Sciatic nerve (tissue), 2 donors: ENCODE measurements at places on chromosomes 6 and 20.

DNA sequence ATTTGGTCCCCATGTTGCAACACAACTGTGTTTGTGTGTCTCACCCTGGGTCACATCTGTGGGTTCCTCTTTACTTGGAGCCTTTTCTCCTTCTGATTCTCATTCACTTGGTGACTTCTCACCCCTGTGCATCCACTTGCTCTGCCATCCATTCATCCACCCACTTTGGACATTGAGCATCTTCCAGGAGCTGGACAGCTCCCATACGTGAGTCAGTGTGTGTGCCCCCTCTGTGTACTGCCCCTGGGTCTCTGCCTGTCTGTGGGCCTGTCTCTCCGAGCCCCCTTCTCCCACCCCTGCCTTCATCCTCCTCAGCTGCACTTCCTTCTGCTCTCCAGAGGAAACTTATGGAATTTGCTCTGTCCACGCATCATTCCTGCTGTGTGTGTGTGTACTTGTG lies 67.8 kb upstream of the NNAT start:
- no peak for DNase-seq

DNA sequence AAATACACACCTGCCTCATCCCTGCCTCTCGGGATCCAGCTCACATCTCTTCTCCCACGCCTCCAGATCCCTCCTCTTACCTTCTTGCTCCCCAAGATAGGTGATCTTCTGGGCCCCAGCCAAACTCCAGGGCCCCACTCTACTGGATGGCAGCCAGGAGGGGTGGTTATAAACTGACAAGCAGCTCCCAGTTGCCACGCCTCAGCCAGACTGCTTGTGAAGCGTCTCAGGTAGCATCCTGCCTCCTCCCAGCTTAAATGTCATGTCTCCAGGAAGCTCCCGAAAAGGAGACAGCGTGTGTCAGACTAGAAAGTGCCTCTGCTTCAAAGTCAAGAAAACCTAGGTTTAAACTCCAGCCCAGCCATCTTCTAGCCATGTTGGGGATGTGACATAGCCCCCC lies 114.1 kb downstream of the LRFN2 start:
- DNase-seq = no peak

GRCh38 chr6:57173886-57174510 lies 1.9 kb downstream of the BAG2 start:
- no peak for DNase-seq

DNA sequence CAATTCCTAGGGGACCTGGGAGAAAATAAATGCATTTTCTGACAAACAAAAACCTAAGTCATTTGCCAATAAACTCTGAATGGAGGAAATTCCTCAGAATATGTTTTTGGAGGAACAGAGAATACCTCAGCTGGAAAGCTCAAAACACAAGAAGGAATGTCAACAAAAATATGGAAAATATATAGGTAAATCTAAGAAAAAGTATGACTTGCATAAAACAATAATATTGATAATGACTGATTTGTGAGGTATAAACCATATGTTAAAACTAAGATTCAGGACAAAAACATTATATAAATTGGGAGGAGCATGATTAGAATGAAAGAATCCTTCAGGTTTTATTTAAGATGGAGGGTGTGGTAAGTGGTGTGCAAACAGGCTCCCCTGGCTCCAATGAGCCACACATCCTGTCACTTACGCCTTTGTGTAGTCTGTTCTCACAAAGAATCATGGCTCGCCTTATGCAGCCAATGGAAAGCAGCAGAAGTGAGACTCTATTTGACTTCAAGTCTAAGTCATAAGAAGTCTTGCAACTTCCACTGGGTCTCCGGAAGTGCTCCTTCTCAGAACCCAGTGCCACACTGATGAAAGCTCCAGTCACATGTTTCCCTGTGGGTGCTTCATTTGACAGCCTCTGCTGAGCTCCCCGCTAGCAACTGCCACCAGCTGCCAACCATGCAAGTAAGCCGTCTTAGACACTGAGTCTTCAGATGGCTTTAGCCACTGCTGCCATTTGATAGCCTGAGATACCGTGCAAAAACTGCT lies 8.1 kb downstream of the CFAP61 start:
- no peak for DNase-seq

DNA sequence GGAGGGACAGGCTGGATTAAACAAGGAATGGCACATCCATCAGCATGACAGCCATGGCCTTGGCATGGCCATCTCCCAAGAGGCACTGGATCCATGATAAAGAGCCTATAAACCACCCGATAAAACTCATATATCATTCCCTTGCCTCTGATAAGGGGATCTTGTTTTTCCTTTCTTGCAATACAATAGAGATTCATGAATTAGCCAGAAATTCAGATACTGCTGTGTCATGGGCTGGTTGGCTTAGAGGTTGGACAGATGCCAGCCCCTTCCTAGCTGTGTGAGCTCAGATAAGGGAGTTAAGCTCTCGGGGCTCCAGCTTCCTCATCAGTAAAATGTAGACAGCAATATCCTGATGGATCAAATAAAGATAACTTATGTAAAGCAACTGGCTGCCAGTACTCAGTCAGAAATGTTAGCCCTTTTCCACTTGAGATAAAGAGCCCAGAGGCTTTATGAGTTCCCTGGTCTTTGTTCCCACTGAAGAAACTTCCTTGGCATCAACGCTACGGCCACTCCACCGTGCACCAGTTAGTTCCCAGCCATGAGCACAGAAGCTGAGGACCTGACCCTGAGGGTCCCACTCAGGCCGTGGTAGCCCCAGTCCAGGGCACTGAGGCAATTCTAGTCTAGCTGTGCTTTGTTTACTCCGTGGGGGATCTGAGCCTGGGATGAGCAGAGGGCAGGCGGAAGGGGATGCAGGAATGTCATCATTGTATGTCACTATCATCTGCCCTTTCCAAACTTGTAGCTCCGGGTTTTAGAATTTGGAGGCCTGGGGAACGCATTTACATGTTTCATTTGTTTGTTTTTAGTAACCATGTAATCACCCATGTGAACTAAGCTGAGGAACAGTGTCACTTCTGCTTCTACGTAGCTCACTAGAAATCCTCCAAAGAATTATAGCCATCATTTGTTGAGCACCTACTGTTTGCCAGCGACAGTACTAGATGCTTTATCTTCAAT lies 67.2 kb upstream of the TBC1D7 start:
- peak; percentile 78 for DNase-seq

- DNase-seq = no peak
Observed at GRCh38 chr6:21352131-21352530, 241.4 kb upstream of the SOX4 start.

DNA sequence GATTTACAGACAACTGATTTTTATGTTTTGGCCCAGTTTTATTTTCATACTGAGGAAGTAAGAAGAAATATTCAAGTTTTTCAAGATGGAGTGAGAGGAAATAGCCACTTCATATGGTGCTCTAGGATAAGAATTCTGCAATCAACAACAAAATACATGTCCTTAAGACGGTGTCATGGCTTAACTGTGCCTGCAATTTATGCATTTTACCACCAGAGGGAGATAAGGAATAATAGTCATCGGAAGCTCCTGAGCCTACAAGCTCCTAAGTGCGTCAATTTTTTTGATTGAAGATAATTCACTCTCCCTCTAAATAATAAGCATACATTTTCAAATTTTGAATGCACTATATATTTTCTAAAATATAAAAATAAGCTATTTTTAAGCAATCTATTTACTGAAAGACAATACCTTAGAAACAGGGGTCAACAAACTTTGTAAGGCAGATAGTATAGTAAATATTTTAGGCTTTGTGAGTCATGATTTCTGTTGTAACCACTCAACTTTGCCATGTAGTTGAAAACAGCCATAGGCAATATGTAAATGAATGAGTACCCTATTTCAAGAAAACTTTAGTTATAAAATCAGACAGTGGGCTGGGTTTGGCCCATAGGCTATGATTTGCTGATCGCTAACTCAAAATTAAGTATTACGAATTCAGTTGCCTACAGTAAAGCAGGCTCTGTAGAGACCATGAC lies 230.9 kb upstream of the DTNBP1 start:
- DNase-seq = no peak

DNA sequence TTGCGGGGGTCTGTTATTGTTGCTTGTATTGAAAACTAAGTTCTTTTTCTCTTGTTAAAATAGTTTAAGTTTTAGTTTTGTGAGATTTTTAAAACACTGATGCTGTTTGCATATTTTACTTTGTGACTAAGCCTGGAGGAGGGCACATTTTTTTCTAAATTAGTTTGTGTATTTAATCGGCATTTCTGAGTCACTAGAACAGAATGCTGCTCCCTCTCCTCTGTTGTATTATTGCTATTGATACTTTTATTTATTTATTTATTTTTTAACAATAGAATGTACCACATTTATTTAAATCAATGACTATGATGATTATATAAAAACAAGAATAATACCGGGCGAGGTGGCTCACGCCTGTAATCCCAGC lies 5.1 kb upstream of the FAM50B start:
- DNase-seq = no peak

DNA sequence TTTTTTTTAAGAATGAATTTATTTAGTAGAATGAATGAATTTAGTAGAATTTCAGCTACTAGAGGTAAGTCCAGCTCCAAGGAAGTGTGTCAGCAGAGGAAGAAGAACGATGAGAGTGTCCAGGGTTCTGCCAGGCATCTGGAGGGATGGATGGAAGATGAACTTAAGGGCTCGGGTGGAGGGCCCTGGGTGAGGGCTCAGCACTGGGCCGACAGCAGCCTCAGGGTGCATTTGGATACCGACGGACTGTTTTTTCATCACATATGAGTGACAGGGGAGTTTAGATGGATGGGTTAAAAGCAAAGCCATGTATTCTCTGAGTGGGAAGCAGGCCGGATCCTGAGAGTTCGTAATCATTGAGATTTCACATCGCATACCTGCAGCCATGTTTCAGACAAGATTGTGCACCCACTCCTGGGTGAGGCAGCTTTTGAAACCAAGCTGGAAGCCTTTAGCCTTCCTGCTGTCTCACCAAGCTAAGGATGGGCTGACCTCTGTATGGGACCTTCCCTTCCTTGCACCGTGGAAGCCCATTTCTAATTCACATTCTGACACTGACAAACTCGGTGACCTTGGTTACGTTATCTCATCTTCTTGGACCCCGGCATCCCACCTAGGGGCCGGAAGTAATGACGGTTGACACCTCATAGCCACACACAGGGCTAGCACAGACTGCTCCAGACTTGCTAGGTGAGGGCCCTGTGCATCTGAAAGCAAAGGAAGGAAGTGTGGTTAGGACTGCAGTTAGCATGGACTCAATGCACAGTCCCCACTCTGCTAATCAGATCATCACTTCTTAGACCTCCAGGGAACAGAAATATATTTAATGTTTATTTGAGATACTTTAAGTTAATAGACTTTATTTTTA lies 228.5 kb downstream of the SLC24A3 start:
- no peak for DNase-seq

DNA sequence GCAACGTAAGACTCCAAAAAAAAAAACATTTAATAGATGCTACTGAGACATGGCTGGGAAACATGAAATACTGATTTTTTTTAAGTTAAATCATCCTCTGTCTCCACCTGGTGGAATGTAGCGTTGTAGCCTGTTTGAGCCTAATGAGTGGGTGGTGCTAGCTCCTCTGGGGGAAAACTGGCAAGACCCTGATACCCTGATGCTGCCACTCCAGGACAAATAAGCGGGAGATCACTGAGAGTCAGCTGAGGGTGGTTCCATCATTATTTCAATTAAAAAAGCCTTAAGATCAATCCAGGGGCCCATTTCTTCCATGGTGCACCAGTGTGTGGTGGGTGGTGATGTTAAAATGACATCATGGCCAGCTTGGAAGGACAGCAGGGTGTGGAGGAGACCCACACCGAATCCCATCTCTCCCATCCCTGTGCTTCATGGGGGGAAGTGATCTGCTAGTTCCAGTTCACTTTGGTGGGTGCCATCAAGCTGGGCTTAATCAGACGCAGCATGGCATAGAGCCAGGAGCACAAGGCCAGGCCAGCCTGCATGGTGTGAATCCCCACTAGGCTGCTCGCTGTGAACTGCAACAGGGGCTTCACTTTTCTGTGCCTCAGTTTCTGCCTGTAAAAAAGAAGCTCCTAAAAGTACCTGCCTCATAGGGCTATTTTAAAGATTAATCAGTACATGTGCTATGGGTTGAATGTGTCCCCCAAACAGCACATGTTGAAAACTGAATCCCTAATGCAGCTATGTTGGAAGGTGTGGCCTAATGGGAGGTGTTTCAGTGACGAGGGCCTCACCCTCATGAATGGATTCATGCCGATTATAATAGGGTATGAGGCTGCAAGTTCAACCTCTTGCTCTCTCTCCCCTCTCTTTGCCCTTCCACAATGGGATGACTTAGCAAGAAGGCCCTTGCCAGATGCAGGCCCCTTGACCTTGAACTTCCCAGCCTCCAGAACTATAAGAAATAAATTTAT lies 13.0 kb upstream of the MRPS10 start:
- DNase-seq = no peak

- DNase-seq = no peak
Observed at GRCh38 chr6:118163542-118163941, 256.5 kb downstream of the SLC35F1 start.

DNA sequence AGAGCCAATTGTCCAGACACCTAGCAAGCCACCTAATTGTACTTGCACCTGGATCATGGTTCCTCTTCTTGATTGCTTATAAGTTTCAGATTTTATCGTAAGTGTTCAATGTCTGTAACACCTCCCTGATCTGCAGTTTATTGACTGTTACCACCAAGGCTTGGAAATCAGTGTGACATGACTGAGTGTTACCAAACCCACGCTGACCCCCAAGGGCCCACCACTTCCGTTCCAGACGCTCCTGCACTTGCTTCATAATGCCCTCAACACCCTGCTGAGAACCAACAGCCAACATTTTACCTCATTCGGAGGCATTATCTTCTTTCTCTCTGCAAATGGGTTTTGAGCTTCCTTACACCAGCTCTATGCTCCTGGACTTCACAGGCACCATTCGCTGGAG lies 6.3 kb downstream of the CCR6 start:
- DNase-seq = no peak
